ENCODE measurements at places on chromosomes 11 and 22.

DNA sequence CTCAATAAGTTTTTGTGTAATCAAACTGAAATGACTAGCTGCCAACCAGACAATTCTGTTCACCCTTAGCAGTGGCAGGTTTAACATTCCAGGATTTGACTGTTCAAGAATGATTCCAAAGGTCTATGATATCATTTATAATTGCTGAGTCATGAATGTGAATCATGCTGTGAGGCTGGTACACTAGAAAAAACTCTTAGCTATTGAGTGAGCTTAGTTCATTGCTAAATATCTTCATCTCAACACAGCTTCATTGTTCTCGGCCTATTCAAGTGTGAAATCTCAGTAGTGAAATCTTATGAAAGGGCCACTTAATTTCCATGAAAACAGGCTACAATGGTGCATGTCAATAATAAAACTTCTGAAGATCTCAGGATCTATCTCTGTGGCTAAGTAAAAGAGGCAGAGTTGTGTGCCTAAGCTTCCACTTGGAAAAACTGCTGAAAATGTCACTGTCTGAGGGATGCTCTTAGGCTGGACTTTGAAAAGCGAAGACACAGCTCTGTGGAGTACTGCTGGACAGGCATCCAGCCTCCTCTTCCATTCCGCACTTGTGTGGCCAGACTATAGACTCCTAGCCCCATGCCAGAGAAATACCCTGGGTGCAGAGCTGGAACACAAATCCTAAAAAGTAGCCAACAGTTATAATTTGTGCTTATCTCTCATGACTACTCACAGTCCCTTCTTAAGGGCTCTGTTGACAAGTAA lies 12.8 kb downstream of the AQP11 start:
- no peak for DNase-seq

DNA sequence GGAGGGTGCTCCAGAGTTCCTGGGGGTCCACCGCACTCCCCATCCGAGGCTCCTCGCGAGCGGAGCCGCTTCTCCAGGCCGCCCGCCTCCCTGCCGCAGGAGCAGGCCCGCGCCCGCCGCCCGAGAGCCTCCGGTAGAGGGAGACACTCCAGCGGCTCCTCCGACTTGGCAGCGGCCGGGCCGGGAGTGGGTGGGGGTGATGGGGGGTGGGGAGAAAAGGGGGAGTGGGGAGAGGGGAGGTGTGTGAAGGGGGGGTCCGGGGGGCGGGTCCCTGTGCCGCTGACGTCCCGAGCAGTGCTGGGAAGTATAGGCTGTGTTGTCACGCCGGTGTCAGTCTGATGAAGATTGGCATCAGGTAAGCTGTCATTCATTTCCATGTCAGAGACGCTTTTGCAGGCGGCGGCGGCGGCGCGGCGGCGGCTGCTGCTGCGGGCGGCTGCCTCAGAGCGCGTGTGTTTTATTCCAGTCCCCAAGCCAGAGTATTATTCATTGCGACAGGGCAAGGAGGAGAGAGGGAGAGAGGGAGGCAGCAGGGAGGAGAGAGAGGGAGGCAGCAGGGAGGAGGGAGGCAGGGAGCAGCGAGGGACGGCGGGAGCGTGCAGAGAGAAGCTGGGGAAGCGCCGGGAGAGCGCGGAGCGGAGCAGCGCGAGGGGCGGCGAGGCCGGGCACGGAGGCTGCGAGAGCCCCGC lies at the start of gene PKNOX2:
TSS of gene PKNOX2 (plus strand) at position 330 of the 689 bp plus-strand sequence. CDS start 186,555 bp downstream, outside the sequence.
- no peak for DNase-seq

GRCh38 chr11:32050264-32050663 lies 40.6 kb upstream of the RCN1 start:
- DNase-seq: no peak

DNA sequence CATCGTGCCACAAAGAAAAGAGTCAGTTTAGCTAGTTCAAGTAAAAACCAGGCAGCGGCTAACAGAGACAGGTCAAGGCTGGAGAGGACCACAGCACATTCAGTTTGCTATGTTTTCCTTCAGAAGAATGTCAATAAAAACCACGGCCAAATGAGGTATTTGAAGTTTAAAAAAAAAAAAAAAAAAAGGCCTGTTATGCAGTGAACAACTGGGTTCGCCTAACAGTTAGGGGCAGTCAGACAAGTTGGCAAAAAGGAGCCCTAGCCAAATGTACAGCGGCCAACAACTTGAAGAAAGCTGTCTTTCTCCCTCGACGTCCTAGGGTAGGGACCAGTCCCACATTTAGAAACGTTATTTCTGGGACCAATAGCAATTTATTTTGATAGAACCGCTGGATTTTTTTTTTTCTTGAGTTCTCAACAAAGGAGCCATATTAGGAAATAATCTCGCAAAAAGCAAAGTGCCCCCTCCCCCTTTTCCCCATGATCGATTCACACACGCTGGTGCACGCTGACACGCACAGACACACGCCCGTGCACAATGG lies 237.8 kb downstream of the TTC28 start:
- DNase-seq: no peak

DNA sequence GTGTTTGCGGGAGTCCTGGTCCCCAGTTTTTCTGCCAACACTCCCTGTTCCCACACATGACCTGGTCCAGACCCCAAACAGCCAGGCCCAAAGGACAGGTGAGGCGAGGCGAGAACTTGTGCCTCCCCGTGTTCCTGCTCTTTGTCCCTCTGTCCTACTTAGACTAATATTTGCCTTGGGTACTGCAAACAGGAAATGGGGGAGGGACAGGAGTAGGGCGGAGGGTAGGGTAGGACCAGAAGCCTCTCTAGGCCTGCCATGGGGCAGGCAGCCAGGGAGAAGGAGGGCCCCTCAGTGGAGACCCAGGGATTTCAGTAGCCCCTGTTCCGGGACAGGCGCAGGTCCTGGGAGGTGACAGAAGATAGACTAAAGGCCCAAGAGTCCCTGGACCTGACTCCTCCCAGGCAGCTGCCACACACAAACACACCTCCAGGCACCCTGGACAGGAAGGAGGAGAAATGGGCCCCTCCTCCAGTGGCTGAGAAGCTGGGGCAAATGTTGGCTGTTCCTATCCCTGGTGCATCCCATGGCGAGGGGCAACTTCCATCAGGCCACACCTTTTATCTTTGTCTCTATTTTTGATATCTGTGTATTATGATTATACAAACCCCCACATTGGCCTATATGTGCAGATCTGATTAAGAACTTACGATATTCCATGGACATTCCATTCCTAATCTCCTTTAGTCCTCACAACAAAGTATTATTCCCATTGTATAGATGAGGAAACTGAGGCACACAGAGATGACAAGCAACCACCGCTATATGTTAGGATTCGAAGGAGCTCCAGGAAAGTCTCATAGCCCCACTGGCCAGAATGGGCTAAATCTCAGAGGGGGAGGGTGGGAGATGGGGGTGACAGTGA lies 626 bp upstream of the F2 start:
- DNase-seq: no peak

- no peak for DNase-seq
These were observed 114.2 kb downstream of the CCDC34 start for GRCh38 chr11:27248576-27249509.

DNA sequence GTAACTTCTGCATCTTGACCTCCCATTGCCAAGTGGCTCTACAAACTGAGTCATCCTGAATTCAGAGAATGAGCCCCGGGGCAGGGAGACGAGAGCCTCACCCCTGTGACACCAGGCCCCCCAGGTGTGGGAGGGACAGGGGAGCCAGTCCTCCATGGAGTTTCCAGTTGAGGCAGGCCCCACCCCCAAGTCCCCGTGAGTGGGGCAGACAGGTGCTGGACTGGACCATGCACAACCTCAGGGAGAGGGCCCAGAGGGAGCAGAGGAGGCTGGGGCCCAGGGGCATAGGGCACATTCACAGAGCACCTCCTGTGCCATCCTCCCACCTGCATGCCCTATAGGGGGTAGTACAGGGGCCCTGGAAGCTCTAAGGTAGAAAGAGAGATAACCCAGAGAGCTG lies 180.8 kb downstream of the BRD1 start:
- DNase-seq: no peak

DNA sequence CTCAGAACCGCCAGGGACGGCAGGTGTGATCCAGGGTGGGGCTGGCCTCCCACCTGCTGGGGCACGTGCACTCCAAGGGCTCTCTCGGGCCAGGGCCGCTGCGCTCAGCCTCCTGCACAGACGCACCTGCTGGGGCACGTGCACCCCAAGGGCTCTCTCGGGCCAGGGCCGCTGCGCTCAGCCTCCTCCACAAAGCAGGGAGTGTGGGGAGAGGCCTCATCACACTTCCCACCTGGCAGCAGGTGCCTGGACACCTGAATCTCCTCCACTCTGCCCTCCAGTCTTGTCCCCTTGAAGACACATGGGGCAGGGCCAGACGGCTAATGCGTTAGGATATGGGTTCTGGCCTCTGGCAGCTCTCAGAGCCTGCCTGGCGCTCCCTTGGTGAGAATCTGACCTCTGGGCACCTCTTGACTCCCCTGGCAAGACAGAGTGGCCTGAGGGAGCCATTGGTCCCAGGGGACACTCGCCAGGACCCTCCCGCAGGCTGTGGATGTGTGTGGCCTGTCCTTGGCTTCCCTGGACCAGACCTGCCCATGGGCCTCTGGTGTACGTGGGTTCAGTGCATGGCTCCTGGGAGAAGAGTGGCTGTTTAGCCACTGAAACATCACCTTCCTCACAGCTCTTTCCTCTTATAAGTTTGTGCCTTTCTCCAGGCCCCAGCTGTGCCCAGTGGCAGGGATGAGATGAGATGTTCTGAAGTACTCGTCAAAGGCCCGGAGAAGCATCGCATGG lies 73.5 kb downstream of the BRD1 start:
- DNase-seq: no peak

- no peak for DNase-seq
These were observed 14.3 kb downstream of the GDPD4 start for GRCh38 chr11:77287136-77287535.

DNA sequence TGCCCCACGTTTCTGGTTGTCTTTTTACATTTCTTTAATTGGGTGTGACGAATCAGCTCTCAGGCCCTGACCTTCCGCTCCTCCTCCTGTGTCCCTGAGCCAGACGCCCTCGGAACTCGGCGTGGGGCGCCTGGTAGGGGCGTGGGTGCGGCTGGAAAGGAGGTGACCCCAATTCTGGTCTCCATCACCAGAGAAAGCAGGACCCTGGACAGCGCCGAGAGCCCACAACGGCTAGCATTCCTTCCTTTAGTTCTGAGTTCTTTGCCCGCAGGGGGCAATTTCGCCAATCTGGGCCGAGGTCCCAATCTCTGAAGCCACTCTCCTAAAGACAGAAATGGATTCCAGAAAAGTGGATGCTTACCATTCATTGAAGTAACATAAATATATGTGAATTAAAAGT lies 11.7 kb upstream of the RBMXL2 start:
- DNase-seq: no peak

GRCh38 chr22:36900880-36901279 lies 12.5 kb upstream of the CSF2RB start:
- no peak for DNase-seq

- DNase-seq: no peak
These were observed 28.7 kb downstream of the ARAP1 start for GRCh38 chr11:72723508-72723907.

GRCh38 chr11:63880403-63880790 lies 36.6 kb downstream of the RCOR2 start:
- no peak for DNase-seq

- no peak for DNase-seq
These were observed 66.2 kb downstream of the COMMD9 start for GRCh38 chr11:36222831-36223635.

DNA sequence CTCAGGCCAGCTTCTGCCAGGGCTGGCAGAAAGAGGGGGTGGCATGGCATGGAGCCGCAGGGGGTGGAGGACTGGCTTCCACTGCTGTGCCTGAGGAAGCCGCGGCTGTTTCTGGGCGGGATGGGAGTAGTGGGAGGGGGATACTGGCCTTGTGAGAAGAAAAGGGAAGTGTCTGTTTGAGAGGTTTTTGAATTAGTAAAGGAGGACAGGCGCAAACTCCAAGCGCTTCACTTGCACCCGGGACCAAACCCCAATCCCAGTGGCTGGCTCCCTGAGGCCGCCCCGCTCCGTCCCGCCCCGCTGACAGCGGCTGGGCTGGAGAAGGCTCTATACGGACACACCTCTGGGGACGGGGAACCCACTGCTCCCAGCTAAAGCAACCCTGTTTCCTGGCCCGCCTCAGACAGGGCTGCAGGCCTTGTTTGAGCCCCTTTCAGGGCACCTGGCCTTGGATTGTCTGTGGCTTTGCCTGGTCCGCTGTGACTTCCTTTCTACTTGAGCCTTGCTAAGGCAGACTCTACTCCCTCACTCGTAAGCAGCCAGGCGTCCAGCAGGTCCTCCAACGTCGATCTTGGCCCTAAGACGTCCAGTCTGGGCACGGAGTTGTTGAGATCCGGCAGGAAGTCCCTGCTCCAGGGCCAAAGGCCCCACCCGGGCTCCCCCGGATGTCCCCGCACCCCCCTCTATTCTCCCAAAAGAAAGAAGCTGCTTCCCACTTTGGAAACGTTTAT lies 2.2 kb downstream of the APOA1 start:
- DNase-seq: peak; percentile 70

DNA sequence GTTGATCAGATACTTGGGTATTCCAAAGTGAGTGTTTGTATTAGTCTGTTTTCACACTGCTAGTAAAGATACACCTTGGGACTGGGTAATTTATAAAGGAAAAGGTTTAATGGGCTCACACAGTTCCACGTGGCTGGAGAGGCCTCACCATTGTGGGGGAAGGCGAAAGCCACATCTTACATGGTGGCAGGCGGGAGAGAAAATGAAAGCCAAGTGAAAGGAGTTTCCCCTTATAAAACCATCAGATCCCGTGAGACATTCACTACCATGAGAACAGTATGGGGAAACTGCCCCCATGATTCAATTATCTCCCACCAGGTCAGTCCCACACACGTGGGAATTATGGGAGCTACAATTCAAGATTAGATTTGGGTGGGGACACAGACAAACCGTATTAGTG lies 7.0 kb downstream of the TIMM10B start:
- no peak for DNase-seq

- no peak for DNase-seq
These were observed 15.7 kb downstream of the SPTY2D1 start for GRCh38 chr11:18618342-18619025.

GRCh38 chr11:28874706-28875105 lies 766.5 kb downstream of the METTL15 start:
- DNase-seq: no peak

GRCh38 chr11:2377511-2378443 lies 667 bp downstream of the CD81 start:
- no peak for DNase-seq

Measured in AML-193 (cell line).